Umbilical cord (tissue), 2 donors: ENCODE measurements at places on chromosomes 4 and X.

DNA sequence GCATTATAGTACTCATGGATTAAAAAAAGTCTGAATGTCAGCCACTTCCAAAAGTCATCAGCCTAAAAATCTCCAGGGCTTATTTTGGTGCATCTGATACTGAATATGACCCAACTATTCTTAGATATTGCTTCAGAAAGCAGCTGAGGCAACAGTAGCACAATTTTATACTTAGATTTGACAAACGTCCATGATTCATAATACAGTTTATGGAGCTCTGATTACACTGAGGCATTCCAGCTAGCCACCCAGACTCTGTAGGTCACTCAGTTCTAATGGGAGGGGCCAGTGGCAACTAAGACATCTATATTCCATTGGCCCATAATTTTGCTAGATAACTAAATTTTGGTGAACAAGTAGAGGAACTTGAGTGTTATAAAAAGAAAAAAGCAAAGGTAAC is 10.3 kb downstream of the SPATA4 start:
- no peak for DNase-seq

DNA sequence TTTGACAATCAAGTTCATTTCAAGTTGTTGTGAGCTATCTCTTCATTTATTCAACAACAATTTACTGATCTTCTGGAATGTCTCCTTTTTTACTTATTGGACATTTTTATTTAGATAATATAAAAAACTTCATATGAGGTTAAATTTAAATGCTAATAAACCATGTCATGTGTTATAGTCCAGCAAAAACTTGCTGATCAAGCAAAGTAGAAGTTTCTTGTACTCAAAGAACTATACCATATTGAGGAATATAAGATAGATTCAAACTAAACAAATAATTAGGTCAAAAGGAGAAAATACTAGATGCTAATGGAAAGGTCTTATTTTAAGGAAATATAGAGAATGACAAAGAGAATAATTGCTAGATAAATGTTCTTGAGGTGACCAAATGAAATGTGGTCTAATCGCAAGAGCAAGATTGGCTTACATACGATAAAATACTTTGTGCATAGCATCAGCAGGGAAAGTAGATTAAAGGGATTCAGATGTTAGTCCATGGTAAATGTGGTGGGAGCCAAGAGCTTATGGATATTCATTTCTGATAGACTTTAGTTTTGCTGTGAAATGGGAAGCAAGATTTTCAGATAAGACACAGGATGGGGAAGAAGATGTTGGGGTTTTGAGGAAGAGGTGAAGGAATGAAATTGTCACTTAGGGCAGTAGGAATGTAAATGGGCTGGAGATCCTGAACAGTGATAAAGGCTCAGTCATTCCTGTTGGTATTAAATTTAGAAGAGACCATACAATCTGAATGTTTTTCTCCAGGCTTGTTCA is 229.5 kb downstream of the MAPK10 start:
- DNase-seq = peak; percentile 61

- no peak for DNase-seq
Measured at GRCh38 chr4:159577241-159577640, 474.4 kb downstream of the RAPGEF2 start.

GRCh38 chrX:18951032-18951431 is 32.9 kb downstream of the PHKA2 start:
- DNase-seq = no peak

- no peak for DNase-seq
Measured at GRCh38 chrX:41119803-41120202, 34.6 kb downstream of the USP9X start.

DNA sequence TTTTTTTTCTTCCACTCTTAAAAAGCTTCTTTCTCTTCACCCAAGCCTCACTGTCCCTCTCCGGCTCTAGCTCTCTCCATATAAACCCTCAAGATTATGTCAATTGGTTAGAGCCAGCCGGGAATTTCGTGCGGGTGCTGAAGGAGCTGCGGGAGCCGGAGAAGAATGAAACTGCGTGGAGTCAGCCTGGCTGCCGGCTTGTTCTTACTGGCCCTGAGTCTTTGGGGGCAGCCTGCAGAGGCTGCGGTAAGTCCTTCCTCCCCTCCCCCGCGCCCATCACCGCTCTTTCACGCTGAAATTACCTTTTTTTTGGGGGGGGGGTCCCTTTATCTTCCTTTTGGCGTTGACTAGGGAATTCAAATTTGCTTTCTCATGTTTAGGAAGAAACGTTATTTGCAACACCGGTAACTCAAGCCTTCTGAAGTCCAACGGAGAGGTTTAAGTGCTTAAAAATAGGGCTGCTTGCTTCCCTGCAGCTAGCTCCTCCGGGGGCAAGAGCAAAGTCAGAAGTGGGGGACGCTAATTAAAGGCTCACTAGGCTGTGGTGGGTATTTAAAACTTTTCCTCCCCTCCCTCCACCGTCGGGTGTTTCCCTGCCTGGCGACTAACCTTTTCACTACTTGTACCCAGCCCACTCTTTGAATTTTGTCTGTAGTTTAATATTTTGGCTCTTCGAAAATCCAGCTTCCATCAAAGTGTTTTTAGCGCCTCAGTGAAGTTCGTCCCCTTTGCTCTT is 491 bp downstream of the COL4A5 start:
- DNase-seq = no peak

GRCh38 chr4:110310795-110311194 is 112.4 kb upstream of the ELOVL6 start:
- no peak for DNase-seq

GRCh38 chr4:8506373-8507195 is 66.0 kb downstream of the TRMT44 start:
- DNase-seq = peak; percentile 79

DNA sequence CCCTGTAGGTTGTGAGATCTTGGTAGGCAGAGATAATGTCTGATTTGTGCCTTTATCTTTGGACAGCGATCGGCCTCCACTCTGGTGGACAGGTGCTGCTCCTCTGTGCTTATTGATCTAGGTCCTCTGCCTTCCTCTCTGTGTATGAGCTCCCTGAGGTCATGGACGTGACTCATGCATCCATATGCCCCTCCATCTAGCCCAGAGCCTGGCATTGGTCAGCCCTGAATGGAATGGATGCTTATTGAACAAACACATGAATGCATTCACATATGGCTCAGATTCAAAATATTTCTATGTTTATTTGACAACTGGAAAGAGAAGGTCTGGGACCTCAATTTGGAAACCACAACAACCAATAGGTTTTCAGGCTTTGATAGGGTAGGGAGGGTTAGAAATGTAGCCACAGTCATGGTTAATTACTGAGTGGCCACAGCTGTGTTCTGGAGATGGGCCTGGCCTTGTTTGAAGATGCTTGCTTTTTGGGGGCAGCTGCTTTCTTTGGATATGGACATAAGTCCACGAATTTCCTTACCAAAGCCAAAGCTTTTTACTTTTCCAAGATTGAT is 76.2 kb downstream of the SEL1L3 start:
- DNase-seq = no peak

GRCh38 chr4:112284662-112285411 is 867 bp downstream of the TIFA start:
- DNase-seq = peak; percentile 61

- no peak for DNase-seq
Measured at GRCh38 chr4:107578321-107578720, 141.7 kb downstream of the PAPSS1 start.

DNA sequence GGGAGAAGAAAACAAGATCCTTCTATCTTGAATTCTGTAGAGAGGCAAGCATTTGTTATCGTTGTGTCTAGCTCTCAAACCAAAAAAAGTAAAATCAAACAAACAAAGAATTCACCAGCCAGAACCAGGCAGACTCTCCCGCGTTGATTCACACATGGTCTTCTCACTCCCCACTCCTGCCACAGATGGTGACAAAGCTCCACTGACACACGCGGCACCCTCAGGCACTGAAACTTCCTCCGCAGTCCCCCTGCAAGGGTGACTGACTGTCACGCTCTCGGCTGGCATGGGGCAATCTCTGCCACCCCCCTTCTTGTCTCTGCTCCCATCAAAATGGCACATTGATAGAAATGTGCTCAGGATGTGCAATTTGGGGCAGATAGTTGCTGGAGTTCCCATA is 304.9 kb downstream of the DHX15 start:
- no peak for DNase-seq

GRCh38 chr4:116665716-116666115 is 419.7 kb downstream of the TRAM1L1 start:
- DNase-seq = no peak

GRCh38 chrX:137424679-137425078 is 141.2 kb upstream of the ZIC3 start:
- no peak for DNase-seq

DNA sequence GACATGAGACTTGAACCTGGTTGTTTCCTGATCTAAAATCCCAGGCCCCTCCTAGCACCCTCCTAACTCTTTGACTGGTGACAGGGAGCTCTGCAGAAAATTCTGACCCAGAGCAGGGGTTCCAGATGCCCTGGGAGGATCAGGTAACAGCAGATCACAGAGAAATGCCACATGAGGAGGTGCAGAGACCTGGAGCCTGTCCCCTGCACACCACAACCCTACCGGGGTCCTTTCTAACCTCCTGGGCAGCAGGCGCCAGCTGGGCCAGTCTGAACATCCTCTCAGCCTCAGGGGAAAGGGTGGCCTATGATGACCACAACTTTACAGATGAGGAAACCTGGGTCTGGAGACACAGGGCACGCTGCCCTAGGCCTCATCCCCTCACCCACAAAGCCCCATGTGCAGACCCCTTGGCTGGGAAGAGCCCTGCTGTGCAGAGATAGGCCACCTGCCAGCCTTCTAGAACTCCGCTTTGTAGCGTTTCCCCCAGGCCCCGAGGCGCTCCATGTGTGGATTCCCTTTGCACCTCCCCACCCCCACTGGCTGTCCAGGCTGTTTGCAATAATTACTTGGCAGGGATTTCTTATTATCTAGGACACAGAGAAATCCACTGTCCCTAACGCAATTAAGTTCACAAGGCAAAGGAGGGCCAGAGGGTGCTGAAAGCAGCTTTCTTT is 36.5 kb downstream of the WDR1 start:
- DNase-seq = no peak

- no peak for DNase-seq
Measured at GRCh38 chr4:87388901-87389300, 2.1 kb downstream of the HSD17B11 start.

DNA sequence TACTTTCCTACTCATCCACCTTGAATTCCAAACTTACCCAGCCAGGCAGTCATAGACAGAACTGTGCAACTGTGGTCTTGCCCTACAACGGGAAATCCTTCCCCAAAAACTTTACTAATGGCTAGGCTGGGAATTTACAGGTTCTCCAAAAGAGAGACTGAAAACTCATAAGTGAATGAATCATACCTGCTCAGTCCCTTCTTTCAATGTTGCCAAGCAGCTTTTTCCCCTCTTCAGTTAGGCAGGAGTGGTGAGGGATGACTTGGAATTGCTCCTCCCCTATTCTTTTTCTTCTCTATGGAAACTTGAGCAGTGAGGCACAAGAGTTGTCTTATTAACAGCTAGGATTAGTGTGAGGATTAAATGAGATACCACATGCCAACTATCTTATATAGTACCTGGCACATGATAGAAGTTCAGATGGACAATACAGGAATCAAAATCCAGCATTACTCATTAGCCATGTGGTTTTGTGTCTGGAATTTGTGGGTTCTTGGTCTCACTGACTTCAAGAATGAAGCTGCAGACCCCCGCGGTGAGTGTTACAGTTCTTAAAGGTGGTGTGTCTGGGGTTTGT is 105.9 kb downstream of the TEX13A start:
- DNase-seq = no peak

DNA sequence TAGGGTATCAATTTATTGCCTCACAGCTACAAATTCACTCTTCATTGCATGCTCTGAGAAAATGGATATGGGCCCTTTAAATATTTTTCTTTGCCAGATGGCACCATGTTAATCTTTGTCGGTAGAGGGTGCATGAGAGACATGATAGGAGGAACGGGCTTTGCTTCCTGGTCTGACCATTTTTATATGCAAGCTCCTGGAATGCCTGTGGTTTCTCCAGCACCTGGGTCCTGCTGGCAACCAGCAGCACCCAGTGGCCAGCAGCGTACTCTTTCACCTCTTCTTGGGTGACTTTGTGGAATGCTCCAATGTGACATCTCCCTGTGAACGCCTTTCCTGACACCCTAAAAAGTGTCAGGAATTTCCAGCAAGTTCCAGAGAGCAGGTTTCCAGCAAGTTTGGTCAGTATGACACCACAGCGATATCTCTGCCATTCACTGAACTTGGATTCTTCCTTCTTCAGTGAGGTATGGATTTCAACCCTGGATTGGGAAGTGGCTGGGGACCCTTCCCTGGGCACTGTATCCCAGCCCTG is 140.3 kb upstream of the PGRMC2 start:
- peak; percentile 13 for DNase-seq

DNA sequence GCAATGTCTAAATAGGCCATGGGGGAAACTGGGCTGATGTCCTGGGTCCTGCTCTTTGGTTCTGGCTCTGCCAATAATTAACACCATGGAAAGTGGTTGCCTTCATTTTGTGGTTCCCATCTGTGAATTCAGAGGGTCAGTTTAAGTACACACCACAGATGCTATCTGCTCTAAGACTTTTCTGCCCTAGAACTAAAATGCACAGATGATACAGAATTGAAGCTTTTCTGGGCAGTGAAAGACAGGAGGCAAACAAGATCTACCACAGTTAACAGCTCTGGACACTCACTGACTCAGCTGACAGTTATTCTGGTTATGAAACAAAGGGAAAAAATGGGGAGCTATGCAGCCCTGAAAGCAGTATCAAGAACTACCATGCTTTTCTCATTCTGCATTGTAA is 37.3 kb downstream of the APBB2 start:
- peak; percentile 76 for DNase-seq

DNA sequence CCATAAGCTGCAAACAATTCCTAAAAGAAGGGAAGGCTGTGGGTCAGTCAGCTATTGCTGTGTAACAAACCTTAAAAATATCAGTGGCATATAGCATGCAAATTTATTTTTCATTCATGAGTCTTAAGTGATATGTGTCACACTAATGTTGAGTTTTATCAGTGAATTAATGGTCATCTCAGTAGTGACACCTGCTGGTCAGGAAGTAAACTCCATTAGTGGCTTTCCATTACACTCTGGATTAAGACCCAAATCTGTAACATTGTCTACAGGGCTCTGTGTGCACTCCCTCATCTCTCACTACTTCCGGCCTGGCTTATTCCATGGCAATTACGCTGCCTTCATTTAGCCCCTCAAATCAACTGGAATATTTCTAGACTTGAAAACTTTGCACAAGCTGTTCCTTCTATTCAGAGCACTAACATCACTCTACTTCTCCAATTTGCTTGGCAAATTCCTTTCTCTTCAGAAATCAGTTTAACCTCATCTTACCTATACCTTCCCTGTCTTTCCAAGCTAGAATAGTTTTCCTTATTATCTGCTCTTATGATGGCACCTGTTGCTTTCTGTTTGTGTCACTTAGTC is 217.3 kb upstream of the TAPT1 start:
- DNase-seq = no peak
